ENCODE measurements at places on chromosomes 2 and 18.

- peak; percentile 60 for DNase-seq
Observed at GRCh38 chr2:171346723-171347557, 86.8 kb downstream of the METTL8 start.

- no peak for DNase-seq
Observed at GRCh38 chr2:180722551-180723239, 257.7 kb upstream of the UBE2E3 start.

- no peak for DNase-seq
Observed at GRCh38 chr2:31563273-31563839, 17.4 kb downstream of the SRD5A2 start.

GRCh38 chr2:228180181-228181097 is 1.0 kb downstream of the SPHKAP start:
- DNase-seq: no peak

DNA sequence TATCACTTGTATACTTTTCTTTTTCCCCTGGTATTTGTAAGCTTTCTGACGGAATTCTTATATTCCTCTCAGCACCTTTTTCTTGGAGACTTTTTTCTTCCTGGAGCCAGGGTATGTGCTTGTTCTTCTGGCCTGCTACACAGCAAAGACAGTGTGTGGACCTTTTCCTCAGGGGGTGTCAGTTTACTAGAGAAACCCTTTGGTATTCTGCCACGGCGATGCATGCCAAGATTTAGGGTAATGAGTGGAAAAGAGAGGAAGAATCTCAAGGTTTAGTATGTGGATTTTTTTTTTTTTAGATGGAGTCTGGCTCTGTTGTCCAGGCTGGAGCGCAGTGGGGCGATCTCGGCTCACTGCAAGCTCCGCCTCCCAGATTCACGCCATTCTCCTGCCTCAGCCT is 152.2 kb downstream of the PHLPP1 start:
- DNase-seq: no peak

GRCh38 chr2:48469731-48470130 is 60.2 kb upstream of the STON1 start:
- DNase-seq: no peak

GRCh38 chr2:198880421-198880820 is 577.3 kb downstream of the SATB2 start:
- DNase-seq: no peak

- DNase-seq: no peak
Observed at GRCh38 chr18:80202264-80202998, 44.9 kb downstream of the PARD6G start.

DNA sequence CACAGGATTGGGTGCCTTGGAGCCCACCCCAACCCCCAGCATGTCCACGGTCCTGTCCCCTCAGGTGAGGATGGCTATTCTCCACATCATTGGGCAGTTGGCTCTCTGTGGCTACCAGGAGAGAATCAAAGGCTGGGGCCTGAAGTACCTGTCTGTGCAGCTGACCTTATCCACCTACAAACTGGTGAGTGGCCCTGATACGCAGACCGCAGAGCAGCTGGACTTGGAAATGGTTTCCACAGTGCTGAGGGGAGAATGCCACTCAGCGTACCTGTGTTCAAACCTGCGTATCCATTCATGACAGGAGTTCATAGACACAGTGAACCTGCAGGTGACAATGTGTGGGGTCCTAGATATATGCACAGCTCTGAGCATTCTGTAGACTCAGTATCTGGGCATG is 21.6 kb downstream of the MROH2A start:
- DNase-seq: no peak

DNA sequence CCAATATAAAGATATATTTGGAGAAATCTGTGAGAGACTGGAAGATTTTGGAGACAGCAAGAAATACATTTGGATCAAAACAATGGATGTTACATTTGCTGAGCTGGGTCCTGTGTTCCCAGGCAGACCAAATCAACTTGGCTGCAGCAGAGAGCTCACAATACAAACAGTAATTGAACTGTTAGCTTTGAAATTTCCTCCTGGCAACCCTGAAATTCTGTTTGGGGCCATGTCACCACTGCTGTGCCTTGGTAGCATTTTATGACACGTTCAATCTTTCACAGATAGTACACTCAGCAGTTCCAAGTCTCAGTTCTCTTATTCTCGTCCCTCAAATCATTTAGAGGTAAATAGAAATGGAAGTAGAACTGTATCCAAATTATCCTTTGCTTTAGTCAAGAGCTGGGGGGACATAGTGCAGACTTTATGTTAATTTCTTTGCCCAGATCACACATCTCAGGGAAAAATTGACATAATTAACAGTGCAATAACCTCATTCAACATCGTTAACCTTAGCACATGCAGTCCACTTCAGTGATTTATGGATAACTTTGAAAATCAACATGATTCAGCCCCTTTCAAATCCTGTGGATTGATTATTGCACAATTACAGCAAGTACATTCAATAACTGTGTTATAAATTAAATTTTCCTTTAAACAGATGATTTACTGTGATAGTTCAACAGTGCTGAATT is 277.4 kb upstream of the MC4R start:
- DNase-seq: no peak

- DNase-seq: no peak
Observed at GRCh38 chr18:57409650-57410049, 25.5 kb upstream of the ONECUT2 start.

GRCh38 chr2:178450774-178451525 is at the start of the genes PJVK and PRKRA:
Gene PJVK (plus strand): TSS chr2:178451378. CDS start chr2:178453410, 2,032 bp downstream.
Gene PRKRA (minus strand): TSS chr2:178451175. CDS start chr2:178451030, 145 bp downstream.
- DNase-seq: peak; percentile 98

GRCh38 chr2:105934467-105934866 is 189.8 kb downstream of the NCK2 start:
- DNase-seq: no peak

DNA sequence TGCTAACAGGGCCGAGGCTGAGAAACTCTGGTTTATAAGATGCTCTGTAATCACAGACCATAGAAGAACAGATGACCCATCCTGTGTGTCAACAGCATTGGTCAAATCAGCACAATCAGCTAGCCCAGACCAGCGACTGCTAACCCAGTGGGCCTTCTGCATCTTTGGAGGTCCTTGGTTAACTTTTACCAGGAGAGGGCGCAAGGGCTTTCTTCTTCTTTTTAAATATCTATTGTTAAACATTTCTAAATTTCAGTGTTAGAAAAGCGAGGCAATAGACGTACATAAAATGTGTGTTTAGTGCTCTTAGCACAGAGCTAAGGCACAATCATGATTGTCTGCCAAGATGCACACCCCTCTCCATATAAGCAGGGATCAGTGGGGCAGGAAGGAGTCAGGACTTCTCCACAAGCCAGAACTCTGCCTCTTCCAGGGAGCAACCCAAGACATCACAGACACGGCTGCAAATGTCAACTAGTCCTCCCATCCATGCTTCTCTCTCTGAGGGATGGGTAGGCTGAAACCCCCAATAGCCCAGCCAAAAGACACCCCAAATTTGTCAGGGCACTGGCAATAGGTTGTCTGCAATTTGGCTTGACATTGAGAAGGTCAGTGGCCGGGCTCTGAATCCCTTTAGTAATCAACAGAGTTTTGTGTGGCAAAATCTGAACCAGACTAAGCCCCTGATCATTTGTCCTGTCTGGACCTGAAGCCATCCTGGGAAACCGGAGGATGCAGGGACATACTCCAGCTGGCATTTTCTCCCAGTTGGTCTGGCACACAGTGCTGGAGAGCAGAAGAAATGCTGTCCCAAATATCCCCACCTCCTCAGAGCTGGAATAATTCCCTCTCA is 188.2 kb downstream of the BCL2 start:
- DNase-seq: peak; percentile 70

DNA sequence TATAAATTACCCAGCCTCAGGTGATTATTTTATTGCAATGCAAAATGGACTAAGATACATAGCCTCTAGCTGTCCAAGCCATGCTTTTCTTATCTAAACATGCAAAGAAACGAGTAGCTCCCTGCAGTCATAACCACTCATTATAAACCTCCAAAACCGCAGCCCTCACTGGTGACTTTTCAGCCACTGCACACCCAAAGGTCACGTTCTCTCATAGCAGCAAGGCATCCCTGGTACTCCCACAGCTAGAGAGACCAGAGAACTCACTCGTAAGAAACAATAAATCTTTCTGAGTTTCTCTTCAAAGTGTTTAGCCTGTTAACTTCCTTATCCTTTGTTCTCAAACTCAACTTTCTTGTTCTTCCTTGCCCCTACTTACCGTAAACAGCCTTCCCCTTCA is 28.5 kb upstream of the RALBP1 start:
- DNase-seq: no peak

GRCh38 chr2:134335601-134336000 is 81.7 kb downstream of the MGAT5 start:
- no peak for DNase-seq

DNA sequence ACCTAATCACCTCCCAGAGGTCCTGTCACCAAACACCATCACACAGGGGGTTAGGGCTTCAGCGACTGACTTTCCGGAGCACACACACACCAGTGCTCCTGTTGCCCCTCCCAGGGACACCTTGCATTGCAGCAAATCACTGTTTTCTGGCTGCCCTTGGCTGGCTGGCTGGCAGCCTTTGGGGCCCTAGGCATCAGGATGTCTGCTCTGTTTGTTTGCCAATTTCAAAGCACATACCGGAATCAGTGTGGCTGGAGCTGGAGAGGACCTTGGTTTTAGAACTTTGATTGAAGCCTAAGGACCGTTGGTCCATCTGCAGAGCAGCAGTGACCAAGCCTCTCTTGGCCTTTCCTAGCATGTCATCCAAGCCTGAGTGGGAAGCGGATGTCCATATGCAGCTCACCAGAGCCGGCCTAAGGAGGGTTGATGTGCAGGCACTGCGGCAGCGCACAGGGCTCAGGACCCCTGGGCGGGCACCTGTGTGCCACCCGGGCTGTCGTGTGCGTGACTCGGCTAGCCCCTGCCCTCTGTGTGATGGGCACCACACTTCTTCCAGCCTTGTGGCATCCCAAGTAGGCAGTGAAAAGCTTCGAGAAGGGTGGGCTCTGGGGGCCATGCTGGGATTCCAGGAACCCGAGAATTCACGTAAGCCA is 62.1 kb downstream of the GBX2 start:
- no peak for DNase-seq

DNA sequence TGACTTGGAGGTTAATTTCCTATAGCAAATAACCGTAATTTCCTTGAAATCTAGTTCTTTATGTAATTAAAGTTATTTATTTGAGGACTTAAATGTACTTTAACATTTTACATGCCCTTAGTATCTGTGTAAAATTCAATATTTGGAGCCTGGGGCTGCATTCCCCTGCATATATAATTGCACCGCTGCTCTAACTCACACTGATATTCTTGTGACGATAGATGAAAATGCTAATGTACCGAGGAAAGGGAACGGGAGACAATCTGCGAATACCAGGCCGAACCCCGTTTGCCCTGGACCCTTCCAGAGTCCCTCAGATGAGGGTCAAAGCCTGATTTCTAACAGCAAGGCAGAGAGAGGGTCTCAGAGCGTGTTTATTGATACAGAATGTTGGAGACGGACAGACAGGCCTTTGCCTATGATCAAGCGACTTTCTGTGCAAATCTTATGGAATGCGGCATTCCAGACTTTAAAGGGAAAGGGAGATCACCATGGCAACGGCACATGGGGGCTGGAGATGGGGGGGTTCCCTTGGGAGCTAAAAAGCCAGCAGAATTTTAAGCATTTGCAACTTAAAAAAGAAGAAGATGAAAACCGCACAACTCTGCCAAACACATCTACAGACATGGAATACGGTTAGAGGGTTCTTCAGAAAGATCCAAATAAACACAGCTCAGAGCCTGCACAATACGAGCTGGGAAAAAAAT is 57.6 kb upstream of the TWIST2 start:
- no peak for DNase-seq

DNA sequence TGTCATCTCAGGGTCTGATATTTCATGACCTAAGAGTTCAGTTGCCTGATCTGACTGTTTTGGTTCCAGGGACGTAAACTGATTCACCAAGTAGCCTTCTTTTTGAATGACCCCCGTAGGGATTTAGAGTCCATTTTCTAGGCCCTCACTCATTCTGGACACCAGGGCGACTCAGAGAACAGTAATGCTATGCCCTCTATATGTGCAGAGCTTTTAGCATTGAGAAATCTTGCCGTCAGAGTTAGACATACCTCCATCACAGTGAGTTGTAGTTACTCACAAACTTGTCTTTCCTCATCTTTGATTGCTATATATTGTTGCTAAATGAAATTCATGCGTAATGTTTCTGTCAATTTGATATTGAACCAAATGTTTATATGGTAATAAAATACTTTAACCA is 92.3 kb downstream of the OSBPL6 start:
- no peak for DNase-seq

GRCh38 chr18:36085195-36085594 is 17.8 kb upstream of the RPRD1A start:
- DNase-seq: no peak

DNA sequence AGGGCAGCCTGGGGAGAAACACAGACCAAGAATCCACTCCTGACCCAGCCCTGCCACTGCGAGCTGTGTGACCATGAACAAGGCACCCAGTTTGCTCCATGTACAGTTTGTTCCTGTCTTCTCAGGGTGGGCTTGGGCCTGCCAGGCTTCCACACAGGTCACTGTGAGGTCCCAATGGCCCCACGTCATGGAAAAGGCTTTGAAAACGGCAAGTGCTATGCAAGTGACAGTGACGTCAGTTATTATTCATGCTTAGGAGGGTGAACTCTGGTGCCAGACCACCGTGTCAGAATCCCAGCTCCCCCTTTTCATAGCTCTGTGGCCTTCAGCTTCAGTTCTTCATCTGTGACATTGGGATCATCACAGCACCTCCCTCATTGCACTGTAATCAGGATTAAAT is 87.1 kb downstream of the TNS1 start:
- DNase-seq: no peak

GRCh38 chr2:237766340-237766739 is 32.2 kb upstream of the RBM44 start:
- no peak for DNase-seq

GRCh38 chr2:56981554-56981953 is 797.8 kb downstream of the CCDC85A start:
- no peak for DNase-seq

- DNase-seq: no peak
Observed at GRCh38 chr2:1770566-1771380, 26.5 kb upstream of the PXDN start.

DNA sequence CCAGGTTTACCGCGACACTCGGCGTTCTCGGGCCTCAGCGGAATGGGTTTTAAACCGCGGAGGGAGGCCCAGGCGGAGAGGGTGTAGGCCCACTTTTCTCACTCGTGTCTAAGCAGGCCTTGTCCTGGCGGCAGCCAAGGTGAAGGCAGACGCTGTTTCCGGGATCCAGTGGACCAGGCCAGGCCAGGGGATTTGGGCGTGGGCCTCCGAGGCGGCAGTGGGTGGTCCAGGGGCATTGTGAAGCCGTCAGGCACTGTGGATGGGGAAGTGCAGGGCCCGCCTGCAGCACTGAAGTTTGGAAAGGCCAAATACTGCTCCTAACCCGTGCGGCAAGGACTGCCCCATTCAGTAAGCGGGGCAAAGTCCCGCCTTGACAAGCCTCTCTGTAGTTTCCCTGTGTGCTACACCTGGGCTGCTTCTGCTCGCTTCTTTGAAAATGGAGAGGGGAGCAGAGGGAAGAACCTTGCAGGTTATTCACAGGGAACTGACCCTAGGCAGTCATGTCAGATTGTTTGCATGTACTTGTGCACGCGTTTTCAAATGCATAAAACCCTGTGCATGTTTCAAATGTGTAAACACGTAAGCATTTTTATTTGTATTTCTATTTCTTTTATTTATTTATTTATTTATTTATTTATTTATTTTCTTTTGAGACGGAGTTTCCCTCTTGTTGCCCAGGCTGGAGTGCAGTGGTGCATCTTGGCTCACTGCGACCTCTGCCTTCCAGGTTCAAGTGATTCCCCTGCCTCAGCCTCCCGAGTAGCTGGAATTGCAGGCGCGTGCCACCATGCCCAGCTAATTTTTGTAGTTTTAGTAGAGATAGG is 7.5 kb upstream of the DLX2 start:
- DNase-seq: no peak

GRCh38 chr18:62323483-62324180 is 1.5 kb upstream of the TNFRSF11A start:
- no peak for DNase-seq
